Activated T-helper 1 cell treated with anti-CD3 and anti-CD28 coated beads, Interleukin-2, amount 50 U/mL, for 16 hours (primary cell): ENCODE measurements at places on chromosomes 1 and 21.

DNA sequence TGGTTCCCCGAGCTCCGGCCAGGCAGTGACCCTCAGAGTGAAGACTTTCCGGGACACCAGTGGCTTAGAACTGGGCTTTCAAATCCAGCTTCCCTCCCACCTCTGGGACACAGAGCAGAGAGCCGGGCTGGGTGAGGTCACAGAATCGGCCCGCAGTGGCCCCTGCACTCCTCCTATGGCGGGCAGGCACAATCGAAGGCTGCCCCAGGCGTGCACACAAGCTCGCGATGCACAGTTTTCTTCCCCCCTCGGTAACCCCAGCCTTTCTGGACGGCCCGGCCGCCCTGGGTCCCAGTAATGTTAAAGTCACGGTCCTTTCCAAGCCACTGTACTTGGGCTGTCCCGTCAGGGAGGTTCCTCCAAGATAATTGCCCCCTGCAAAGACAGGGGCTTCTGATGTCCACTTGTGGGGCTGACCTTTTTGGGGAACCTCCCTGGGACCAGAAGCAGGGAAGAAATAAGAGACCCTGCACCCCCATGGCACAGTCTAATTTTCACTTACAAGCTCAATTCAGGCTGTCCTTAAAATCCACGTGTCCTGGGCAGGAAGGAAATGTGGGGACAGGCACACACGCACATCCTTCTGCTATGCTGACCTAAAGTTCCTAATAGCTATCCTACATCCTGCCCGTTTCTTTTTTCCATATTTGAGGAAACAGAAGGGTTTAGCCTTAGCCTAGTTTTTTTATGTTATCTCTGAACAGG is 13.7 kb downstream of the TFF3 start:
- no peak for DNase-seq

- no peak for DNase-seq
Observed at GRCh38 chr21:39567180-39567972, 45.4 kb upstream of the B3GALT5 start.

DNA sequence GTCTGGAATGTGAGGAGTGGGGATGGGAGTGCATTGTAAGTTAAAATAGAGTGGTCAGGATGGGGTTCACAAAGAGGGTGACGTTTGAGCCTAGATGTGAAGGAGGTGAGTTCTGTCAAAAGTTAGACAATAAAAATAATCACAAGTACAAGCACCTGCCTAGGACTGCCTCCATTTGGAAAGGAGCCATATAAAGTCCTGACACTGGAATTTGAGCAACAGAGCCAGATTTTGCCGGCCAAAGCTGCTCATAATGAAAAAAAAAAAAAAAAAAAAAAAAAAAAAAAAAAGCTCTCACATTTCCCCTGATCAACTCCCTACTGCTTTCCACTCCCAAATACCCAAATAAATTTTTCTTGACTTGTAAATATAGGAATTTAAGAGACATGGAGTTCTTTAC is 4.1 kb downstream of the PALMD start:
- DNase-seq, result no peak

GRCh38 chr1:203439131-203439730 is 36.4 kb upstream of the PRELP start:
- DNase-seq, result no peak

DNA sequence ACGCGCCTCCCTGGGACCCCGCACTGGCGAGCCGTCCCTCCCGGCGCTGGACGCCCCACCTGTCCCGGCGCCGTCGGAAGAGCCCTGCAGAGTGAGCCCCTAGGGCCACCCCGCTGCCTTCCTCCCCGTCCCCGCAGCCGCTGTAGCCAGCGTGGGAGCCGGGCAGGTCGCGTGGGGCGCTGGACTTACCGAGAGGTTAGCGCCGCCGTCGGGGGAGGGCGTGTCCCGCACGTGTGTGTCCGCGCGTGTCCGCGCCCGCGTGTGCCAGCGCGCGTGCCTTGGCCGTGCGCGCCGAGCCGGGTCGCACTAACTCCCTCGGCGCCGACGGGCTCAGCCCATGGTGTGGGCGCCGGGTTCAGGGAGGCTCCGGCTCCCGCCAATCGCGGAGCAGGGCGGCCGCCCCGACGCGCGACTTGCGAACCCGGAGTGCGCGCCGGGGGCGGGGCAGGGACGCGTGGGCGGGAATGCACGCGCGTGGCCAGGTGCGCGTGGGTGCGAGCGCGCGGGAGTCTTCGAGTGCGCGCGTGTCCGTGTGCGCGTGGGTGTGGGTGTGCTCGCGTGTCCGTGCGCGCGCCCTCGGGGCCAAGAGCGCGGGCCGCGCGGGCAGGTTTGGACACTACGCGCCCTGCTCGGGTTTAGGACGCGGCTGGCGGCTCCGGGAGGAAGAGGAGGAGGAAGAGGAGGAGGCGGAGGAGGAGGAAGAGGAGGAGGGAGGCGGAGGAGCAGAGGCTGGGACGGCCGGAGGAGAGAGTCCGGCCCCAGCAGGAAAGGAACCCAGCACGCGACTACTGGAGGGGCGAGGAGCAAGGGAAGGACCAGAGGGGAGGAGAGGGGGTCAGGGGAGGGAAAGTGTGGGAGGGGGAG is 145.2 kb upstream of the ETS2 start:
- no peak for DNase-seq

DNA sequence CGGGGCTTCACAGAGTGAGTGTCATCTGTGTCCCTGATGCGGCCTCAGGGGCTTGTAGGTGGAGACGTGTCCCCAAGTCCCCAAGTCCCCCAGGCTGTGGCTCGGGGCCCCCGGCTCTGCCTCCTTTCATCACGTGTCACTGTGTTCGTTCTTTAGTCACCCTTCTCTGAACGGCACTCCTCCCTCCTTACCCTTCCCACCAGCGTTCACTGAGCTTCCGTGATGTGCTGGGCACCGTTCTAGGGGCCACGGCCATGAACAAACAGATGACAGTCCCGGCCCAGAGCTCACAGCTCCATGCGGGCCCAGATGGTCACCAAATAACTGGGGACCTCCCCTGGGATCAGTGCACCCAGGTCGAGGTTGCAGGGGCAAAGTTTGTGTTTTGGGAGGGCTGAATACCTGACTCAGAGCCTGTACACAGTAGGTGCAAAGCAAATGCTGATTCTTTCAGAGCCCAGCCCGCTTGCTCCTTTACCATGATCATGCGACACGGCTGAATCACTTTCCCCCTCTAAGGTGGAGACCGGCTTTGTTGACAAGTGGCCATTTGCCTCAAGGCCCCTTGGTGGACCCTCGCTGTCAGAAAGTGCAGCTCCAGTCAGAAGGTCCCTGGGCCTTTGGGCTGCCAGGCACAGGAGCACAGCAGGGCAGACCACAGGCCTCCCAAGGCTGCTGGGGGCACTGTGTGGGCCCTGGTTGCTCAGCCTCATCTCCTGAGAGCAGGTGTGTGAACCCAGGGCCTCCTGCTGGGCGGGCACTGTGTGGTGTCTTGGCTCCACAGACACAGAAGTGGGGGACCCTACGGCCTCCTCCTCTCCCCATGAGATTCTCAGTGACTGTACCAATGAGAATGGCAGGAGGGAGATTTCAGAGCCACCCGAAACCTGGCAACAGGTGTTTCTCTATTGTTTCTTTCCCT is 592.5 kb downstream of the PTPRU start:
- no peak for DNase-seq

- no peak for DNase-seq
Observed at GRCh38 chr1:36855699-36856494, 178.4 kb downstream of the GRIK3 start.

DNA sequence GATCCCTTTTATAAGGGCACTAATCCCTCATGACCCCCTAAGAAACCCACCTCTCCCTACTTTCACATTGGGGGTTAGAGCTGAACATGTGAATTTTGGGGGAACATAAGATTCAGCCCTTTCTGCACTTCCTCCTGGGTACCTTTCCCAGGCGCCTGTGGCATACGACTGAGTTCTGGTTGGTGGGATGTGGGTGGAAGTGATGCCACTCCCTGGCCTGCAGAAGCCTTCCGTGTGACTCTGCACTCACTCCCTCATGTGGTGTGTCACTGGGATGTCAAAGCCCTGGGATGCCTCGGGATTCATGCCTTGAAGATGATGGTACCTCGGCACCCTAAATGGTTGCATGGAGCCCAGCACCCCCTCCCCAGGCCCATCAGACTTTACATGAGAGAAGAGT is 28.3 kb upstream of the VASH2 start:
- DNase-seq, result no peak

- DNase-seq, result no peak
Observed at GRCh38 chr1:201116091-201116490, 3.9 kb upstream of the CACNA1S start.

- DNase-seq, result peak; percentile 40
Observed at GRCh38 chr1:32334864-32335534, 1.0 kb downstream of the MARCKSL1 start.

GRCh38 chr1:94831641-94832040 is 11.5 kb downstream of the SLC44A3 start:
- DNase-seq, result no peak

DNA sequence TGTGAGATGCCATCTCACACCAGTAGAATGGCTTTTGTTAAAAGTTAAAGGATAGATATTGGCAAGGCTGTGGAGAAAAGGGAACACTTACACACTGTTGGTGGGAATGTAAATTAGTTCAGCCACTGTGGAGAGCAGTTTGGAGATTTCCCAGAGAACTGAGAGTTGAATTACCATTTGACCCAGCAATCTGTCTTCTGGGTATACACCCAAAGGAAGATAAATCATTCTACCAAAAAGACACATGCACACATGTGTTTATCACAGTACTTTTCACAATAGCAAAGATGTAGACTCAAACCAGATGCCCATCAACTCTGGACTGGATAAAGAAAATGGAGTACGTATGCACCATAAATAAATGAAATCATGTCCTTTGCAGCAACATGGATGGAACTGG is 88.6 kb upstream of the LRRC8D start:
- no peak for DNase-seq

GRCh38 chr1:81119319-81119718 is 681.4 kb upstream of the ADGRL2 start:
- DNase-seq, result no peak

DNA sequence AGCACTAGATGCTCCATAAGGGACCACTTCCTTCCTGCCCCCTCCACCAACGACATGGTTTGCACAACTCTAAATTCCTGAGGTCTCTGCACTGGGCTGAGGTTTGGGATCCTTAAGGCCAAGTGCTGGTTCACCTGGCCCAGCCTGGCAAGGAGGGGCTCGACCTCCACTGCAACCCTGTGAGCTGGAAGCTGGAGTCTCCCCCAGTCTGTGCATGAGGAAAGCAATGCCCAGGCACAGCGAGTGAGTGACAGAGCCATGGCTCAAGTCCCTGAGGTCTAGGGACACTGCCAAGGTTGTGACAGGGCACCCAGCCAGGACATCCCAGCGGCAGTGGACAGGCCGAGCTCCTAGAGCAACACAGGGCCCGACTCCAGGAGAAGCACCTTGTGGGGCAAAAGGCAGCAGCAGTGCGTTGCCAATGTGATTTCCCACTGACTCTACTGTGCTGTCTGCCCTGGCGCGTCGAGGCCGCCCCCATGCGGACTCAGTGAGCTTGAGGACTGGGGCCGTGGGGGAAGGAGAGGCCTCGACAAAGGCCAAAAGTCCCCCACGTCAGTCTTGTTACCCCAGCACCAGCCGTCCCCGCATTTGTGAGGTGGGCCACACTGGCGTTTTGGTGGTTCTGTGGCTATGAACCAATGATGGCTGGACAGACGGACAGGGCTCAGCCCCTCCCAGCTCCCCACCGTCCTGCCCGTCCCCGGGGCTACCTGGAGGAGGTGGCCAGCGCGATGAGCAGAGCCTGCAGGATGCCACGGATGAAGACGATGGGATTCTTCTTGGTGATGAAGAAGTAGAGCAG is 30.0 kb downstream of the PODN start:
- DNase-seq, result no peak
